GM12878 (cell line): ENCODE measurements at places on chromosomes 2 and 18. TPM values are rescaled to one million over a fixed set of nuclear protein-coding genes. Genes with fewer than 3 reads are reported as not detected.

CDH7 gene
- total RNA-seq: not detected in 2 replicates

SETBP1 gene
- total RNA-seq: 23.7 and 29.7 TPM in 2 replicates

BOLL gene
- total RNA-seq: not detected in 2 replicates

PCBP1 gene
- total RNA-seq: 494 and 497 TPM in 2 replicates

REG3A gene
- 0.62 TPM in 1 of 2 replicates, not detected in the other for total RNA-seq

RBM44 gene
- total RNA-seq: 0.56 and 0.98 TPM in 2 replicates

GPR45 gene
- not detected in 2 replicates for total RNA-seq

COL5A2 gene
- total RNA-seq: 0.64 and 0.74 TPM in 2 replicates

ASAP2 gene
- total RNA-seq: 0.10 and 0.13 TPM in 2 replicates

CD8A gene
- 0.13 and 0.15 TPM in 2 replicates for total RNA-seq

EPHA4 gene
- 0.33 and 0.35 TPM in 2 replicates for total RNA-seq

TDRD15 gene
- not detected in 2 replicates for total RNA-seq

STAM2 gene
- 19.7 and 21.5 TPM in 2 replicates for total RNA-seq

SLC23A3 gene
- total RNA-seq: 0.37 and 1.0 TPM in 2 replicates

LYPD6B gene
- 1.9 and 3.3 TPM in 2 replicates for total RNA-seq

MYO5B gene
- total RNA-seq: 4.1 and 4.4 TPM in 2 replicates

CNDP1 gene
- not detected in 2 replicates for total RNA-seq

CAD gene
- total RNA-seq: 101 and 119 TPM in 2 replicates

RNF152 gene
- total RNA-seq: 0.03 TPM in 2 replicates

APCDD1 gene
- total RNA-seq: not detected in 2 replicates

COL4A4 gene
- 3.4 and 4.0 TPM in 2 replicates for total RNA-seq

MC5R gene
- total RNA-seq: not detected in 2 replicates

GALNT13 gene
- not detected in 2 replicates for total RNA-seq

ANKRD62 gene
- not detected in 2 replicates for total RNA-seq
